Stimulated activated naive CD8-positive, alpha-beta T cell treated with anti-CD3 and anti-CD28 coated beads, Interleukin-15, amount 100 ng/mL, for 72 hours (primary cell): ENCODE measurements at places on chromosomes 16 and 17.
A peak's percentile ranks its signal among the peaks of the same experiment; 100 is the strongest.

- DNase-seq = no peak
These were observed 26.8 kb downstream of the WSCD1 start for GRCh38 chr17:6097005-6097279.

GRCh38 chr17:73765824-73766563, 121.7 kb upstream of the SDK2 start:
- DNase-seq = no peak

- DNase-seq = peak; percentile 62
These were observed 316.3 kb downstream of the SEC14L1 start for GRCh38 chr17:77456951-77457548.

DNA sequence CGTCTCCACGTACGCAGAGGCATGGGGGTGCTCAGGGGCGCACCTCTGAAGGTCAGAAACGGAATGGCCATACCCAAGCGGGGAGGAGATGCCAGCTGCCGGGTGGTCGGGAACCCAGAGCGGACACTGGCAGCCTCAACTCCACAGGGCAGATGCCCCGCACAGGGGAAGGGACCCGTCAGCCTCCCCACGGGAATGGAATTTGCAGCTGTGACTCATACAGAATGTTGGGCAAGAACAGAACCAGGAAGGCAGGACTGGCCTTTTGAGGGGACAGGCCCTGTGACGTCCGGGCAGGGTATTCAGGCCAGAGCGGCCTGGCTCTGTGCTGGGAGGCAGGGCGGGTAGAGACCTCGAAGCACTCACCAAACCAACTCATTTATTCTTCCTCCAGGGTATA, 7.5 kb downstream of the TK1 start:
- no peak for DNase-seq

DNA sequence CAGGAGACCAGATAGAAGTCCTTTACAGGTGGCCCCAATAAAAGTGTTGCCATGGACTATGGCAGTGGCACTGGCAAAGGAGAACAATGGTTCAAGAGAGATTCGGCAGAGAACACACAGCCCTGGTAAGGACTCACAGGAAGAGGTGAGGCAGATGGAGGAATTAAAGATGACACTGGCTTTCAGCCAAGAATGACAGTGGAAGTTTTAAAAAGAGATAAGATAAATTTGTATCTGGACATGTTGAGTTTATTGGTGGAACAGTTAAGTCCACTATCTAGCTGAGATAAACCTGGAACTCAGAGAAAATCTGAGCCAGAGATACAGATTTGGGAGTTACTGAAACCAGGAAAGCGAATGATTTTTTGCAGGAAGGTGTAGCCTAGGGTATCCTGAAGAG, 20.1 kb downstream of the CMC2 start:
- no peak for DNase-seq
